ENCODE measurements at places on chromosomes 2 and 18.

DNA sequence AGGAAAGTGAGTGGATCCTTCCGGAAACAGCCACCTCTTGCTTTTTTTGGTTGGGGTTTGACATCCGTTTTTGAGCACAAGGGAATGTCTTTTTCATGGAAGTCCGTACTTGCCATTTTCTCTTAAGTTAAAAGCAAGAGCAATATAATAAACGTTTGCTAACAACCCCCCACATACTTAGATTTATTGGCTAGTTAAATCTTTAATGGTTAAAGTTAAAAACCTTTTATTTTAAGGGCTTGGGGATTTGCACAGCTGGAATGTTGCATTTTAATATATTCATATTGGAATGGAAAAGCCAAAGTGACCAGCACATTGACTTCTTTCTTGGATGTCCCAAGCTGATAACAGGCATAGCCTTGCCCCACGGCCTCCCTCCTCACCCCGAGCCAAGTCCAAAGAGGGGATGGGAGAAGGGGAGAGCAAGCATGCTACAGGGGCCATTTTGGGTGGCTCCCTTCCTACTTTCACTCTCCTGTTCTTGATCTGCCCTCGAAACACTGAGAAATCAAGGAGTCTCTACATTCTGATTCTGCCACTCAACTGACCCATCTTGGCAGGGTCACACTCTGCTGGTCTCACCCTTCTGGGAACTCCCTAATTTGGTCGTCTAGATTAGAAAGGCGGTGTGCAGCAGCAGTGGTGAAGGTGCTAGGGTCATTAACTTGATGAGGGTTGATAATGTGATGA is 48.1 kb upstream of the PKDCC start:
- DNase-seq: no peak

- DNase-seq: no peak
These were observed 40.4 kb downstream of the LDLRAD4 start for GRCh38 chr18:13258921-13259320.

GRCh38 chr2:206023183-206023582 is 62.8 kb downstream of the INO80D start:
- no peak for DNase-seq

GRCh38 chr18:37334631-37335408 is 230.8 kb downstream of the CELF4 start:
- no peak for DNase-seq

- DNase-seq: no peak
These were observed 516.7 kb downstream of the NR4A2 start for GRCh38 chr2:155815851-155816250.

DNA sequence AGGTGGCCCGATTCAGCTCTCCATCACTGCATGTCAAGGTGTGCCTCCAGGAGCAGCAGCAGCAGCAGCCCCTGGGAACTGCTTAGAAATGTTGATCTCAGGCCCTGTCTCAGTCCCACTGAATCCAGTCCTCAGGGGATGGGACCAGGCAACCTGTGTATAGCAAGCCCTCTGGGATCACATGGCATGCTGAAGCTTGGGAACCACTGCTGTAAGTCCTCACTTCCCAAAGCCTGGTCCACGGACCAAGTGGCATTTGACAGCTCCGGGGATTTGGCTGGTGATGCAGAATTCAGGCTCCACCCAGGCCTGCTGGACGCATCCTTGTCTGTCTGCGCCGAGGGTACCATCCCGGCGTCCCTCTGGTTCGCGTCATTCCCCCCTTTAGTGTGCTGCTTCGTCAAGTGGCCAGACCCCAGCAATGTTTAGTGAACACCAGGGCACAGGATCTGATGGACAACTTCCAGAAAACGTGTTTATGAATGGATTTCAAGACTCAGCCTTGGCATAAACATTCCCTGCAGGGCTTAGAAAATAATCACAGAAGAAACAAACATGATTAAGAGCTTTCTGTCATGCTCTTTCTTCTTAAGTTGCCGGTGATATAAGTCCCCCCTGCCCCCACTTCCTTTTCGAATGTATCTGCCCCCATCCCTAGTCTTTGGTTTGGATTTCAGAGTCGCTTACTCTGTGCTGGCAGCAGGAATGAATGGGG is 234.0 kb downstream of the GBX2 start:
- no peak for DNase-seq

DNA sequence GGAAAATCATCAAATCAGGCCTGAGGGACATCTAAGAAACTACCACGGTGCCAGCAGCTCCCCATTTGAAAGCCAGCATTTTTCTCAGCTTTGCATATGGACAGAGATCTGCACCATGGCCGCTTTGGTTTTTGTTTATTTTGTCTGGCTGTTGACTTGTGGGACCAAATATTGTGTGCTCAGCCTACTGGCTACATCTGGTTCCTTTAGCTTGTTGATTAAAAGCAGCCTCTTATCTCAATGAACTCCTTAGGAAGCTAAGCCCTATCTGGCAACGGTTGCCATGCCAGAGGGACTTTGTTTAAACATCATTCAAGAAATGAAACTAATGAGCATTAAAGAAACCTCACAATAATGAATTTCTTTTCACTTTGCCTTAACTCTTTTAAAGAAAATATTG is 32.4 kb upstream of the CCDC150 start:
- DNase-seq: no peak

- no peak for DNase-seq
These were observed 49.9 kb upstream of the SERPINB2 start for GRCh38 chr18:63837590-63837989.

- DNase-seq: no peak
These were observed 18.7 kb upstream of the NCKAP5 start for GRCh38 chr2:133586978-133587377.

DNA sequence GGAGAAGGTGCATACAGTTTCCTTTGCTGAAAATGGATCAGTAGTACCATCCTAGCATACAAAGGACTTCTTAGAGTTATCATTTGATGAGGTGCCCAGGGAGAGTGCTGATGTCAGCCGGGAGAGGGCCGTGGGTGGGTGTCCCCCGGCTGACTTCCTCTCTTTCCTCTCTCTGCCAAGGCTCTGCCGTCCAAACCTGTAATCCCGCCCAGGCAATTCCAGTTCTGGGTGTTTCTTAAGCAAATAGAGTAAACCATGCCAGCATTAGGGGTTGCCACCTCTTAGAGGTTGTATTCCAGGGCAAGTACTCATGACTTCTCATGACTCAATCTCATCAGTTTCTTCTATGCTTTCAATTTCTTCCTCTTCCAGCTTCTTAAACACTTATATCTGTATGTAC is 117.2 kb downstream of the GATA6 start:
- no peak for DNase-seq

DNA sequence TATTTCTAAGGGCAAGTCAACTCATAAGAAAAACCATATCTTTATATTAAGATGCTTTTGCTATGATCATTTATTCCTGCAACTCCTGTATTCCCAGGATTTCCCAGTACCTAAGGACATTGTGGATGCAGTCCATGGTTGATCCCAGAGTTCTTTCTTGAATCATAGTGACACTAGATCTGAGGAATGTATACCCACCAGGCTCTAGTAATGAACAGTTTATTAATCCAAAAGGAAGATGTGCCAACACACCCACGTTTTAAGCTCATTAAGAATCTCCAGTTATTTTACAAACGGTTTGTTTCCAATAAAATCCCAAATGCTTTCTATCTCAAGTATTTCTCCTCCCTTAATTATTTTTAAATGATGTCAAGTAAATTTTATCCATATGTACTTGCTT is 210.8 kb upstream of the ZEB2 start:
- DNase-seq: no peak

DNA sequence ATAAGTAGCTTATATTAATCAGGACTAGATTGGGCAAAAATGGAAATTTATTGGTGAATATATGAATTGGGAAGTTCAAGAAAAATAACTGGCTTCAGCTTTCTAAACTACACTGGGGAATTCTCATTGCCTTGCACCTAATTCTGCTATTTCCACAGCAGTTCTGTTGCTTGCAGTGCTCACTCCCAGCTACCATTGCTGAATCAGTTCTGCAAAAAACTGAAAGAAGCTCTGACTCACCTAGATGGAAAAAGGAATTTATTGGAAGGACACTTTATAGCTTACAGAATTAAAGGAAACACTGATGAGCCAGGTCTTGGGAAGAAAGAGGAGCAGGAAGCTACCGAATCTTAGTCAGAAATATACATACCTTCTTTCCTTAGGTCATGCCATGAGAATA is 60.3 kb upstream of the ACVR1 start:
- DNase-seq: no peak

DNA sequence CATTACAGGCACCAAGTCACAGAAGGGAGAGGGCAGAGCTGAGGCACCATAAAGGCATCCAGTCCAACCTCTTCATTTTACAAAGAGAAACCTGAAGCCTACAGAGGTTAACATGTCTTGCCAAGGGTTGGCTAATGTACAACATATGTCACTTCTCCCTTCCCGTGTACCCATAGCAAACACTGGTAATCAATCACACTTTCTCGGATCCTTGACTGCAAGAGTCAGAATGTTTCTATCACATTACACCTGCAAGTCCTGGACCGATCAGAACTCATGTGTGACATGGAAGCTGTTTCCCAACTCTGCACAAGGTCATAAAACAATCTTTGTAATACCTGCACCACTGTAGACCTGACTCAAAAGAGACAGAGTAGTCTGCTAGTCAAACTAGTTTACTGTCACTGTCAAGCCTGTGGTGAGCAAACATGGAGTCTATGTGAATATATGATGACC is 6.0 kb downstream of the ANKRD44 start:
- DNase-seq: no peak

GRCh38 chr2:143742581-143742980 is 613.4 kb downstream of the ARHGAP15 start:
- no peak for DNase-seq

GRCh38 chr18:31648966-31649429 is 35.4 kb downstream of the B4GALT6 start:
- DNase-seq: no peak

DNA sequence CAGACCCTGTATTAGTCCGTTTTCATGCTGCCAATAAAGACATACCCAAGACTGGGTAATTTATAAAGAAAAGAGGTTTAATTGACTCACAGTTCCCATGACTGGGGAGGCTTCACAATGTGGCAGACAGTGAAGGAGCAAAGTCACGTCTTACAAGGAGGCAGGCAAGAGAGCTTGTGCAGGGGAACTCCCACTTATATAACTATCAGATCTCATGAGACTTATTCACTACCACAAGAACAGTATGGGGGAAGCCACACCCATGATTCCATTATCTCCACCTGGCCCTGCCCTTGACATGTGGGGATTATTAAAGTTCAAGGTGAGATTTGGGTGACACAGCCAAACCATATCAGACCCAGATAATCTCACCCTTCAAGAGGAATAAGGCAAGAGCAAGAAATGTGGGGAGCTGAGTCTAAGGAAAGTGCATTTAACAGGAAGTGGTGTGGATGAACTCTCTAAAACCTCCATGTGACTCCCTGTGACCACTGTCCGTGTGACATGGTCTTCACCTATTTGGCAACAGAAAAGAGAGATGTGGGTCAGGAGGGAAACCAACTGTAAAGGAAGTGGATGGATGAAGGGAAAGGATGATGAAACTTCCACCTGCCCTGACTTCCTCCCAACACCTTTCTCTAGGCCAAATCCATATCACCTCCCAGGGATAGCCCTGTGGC is 110.6 kb downstream of the ATL2 start:
- no peak for DNase-seq

DNA sequence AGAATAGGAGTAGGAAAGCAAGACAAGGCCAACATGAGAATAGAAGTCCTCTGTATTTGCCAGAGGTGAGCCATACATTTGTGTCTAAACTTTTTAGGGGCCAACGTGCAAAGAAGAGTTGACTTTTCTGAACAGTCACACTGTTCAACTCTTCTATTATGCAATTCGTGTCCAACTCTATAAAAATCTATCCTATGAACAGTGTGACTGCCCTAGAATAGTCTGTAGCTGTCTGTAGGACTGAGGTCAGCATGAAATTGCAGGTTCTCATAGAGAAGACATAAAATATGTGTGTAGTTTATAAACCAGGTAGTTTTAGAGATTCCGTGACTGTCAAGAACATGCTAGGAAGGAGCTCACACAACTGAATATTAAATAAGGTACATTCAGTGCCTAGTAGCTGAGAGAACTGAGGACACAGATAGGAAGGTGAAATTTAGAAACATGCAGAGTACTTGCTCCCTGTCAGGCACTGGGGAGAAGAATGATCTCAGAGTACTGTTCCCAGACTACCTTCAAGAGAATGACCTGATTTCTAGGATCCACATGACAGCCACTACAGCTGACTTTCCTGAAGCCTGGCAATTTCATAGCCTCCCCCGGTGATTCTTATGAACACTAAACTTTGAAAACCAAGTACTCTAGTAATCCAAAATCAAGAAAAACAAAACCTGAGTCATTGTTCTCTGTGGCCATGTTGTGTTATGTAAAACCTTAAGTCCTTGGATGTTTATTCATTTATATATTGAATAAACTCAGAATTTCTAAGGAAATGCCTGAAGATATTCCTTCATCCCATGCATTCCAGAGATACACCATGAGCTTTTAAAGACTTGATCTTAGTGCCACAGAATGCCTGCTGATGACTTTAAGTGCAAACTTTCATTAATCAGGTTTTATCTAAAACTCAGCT is 201.5 kb upstream of the BOD1L2 start:
- no peak for DNase-seq

DNA sequence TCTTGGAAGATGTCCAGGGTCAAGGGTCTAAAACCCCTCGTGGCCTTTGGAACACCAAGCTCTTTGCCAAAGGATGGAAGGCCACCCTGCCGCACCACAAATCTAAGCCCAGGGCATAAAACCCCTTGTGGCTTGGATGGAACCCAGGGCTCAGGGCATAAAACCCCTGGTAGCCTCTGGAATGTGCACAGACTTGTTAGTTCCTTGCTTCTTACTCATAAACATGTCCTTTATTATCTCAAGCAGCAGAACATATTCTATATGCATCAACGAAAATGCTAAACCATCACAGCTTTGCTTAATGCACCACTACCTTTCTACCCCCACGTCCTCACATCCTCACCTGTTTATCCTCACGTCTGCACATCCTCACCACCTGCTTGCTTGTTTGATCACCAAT is 998.0 kb downstream of the DSC3 start:
- no peak for DNase-seq

GRCh38 chr2:17036361-17036760 is 370.7 kb upstream of the CYRIA start:
- no peak for DNase-seq
